ENCODE measurements at places on chromosomes 3 and 15.

- DNase-seq = no peak
Measured at GRCh38 chr3:41352510-41352909, 153.2 kb downstream of the CTNNB1 start.

DNA sequence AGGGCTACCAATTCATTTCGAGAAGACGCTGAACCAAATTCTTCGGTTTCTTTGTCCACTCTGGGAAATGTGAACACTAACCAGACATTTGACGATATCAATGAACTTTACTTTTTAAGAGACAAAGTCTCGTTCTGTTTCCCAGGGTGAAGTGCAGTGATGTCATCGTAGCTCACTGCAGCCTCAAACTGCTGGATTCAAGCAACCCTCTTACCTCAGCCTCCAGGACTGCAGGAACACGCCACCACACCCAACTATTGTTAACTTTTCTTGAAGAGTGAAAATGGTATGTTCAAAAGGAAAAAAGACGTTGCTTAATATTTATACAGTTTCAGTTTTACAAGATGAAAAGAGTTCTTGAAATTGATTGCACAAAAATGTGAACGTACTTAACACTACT is 30.6 kb downstream of the MB21D2 start:
- no peak for DNase-seq

GRCh38 chr15:90205886-90206285 is 4.8 kb downstream of the SEMA4B start:
- no peak for DNase-seq

GRCh38 chr3:176814285-176814684 is 383.0 kb downstream of the TBL1XR1 start:
- DNase-seq = peak; percentile 77

DNA sequence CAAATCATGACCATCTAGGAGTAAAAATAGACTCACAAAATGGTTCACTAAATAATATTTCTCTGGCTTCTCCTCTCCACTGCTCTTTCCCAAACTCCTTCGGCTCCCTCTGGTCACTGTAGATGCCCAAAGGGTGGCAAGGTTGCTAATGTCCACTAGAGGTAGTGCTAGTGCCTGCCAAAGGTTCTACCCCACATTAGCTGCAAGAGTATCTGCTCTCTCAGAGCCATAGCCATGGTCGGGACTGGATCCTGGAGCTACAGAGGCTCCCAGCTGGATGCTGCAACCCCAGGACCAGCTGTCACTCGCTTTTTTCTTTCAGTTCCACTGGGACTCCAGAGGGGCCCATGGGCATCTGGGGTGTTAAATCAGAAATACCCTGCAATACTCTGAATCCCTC is 8.5 kb downstream of the HTR3D start:
- DNase-seq = peak; percentile 31

DNA sequence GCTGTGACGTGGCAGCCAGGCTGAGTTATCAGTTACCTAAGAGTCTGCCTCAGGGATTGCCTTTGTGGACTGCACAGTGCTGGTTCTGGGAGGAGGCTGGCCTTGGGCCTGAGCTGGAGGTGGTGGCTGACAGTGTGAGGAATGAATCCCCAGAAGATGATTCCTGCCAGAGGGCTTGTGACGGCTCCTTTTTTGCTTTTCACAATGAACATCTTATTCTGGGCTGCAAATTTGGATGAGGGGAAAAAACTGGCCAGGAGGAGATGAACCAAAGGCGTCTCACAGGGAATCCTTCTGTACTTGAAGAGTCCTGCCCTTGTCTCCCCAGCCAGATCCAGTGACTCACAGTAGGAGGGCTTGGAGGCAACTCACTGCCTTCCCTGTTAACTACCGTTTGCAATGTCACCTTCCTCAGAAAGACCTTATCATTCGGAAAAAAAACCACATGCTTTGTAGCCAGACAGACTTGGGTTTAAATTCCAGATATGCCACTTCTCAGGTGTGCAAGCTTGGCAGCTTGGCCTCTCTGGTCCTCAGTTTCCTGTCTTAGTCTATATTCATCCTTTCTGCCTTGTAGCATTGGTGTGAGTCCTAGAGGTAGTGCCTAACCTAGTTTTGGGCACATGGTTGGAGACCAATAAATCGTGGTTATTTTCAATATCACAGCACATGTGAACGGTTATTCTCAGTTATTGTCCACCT is 19.1 kb downstream of the ST6GAL1 start:
- no peak for DNase-seq

- no peak for DNase-seq
Measured at GRCh38 chr15:27828746-27829145, 270.4 kb downstream of the OCA2 start.

- peak; percentile 11 for DNase-seq
Measured at GRCh38 chr3:176633511-176633910, 563.8 kb downstream of the TBL1XR1 start.

GRCh38 chr15:31024330-31024729 is 32.9 kb upstream of the MTMR10 start:
- no peak for DNase-seq

DNA sequence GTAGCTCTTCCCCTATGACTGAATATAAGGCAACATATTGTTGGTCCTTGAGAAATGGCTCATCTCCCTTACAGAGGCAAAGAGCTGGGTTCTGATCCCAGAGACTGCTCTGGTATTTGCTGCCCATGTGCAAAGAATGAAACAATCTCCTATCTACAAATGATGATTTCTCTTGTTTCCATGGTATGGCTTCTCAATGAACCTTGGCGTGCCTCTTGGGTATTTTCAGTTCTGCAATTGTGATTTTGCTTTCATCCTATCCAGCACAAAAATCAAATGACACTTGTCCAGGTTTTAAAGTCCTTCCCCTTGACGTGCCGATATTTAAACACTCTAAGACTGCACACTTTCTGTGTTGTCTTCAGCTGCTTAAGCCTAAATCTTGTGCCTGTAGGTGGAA is 109.8 kb upstream of the NR2F2 start:
- DNase-seq = no peak

DNA sequence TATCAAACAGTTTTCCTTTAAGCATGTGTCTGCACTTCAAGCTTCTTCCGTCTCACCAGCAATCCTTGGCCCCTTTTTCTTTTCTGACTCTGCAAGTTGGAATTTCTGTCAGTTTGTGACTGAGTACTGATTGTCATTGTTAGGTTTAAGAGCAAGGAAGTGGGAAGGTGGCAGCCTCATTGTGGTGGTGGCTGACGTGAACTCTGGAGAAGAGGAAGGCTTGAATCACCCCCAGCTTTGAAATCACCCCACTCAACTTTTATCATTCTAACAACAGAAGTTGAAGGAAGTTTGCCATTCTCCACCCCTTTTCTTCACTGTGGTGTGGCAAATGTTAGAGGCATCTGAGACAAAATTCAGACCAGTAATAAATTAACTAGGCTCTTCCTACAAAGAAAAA is 231.6 kb upstream of the AGTR1 start:
- no peak for DNase-seq

DNA sequence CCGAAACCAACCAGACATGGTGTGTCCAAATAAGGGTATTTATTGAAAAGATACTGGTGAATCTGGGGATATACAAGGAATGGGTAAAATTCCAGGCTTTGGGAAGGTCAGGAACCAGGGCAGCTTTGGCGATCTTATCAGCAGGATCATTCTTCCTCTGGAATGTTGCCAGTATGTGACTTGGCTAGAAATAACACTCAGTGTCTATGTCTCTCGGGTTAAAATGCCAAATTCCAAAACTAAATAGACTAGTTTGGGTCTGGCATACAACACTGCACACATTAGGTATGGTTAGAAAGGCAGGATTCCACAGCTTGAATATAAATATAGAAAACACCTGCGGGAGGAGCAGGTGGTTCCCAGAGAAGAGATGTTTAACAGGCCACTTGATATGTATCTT is 220.2 kb upstream of the CD96 start:
- DNase-seq = no peak

DNA sequence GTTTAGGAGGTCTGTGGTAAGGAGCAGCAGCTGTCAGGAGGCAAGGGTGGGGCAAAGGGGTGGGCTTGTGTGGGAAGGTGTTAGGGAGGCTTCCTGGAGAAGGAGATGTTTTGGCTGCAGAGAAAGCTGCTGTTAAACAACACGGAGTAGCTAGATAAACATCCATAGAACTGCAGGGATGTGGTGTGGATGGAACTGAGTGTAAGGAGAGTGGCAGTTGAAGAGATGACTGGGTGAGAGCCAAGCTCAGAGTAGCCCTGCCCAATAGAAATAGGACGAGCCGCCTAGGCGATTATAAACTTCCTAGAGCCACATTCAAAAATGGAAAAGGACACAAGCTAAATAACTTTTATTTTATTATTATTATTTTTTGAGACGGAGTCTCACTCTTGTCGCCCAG is 19.9 kb downstream of the RPLP1 start:
- DNase-seq = no peak

- DNase-seq = no peak
Measured at GRCh38 chr3:135621184-135621920, 344.2 kb upstream of the PPP2R3A start.

DNA sequence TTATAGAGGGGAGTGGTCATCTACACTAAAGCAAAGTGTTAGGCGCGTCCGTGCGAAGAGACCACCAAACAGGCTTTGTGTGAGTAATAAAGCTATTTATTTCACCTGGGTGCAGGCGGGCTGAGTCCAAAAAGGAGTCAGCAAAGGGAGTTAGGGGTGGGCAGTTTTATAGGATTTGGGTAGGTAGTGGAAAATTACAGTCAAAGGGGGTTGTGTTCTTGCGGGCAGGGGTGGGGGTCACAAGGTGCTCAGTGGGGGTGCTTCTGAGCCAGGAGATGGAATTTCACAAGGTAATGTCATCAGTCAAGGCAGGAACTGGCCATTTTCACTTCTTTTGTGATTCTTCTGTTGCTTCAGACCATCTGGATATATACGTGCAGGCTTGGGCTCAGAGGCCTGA is 47.1 kb downstream of the OIP5 start:
- no peak for DNase-seq
